Activated CD4-positive, alpha-beta memory T cell treated with anti-CD3 and anti-CD28 coated beads, Interleukin-2, amount 10 ng/mL, durations not matched to agents 7 days and 5 days (primary cell): ENCODE measurements at places on chromosomes 4 and X. TPM values are rescaled to one million over a fixed set of nuclear protein-coding genes. Genes with fewer than 3 reads are reported as not detected.

The FGG gene
- total RNA-seq = not detected

DNA sequence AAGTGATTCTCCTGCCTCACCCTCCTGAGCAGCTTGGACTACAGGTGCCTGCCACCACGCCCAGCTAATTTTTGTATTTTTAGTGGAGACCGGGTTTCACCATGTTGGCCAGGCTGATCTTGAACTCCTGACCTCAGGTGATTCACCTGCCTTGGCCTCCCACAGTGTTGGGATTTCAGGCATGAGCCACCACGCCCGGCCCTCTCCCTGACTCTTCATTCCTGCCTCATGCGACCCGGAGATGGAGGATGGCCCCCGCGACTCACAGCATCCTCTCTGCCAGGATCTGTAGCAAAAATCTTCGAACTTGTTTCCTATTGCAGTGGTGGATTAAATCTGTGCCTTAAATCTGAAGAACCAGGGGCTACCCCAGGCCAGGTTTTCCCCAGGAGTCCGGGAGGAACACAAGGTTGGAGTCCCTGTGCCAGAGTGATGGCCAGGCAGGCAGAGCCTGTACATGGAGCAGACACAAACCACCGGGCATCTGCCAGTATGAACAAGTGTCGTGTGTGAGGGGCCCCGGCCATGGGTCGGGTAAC is 11.5 kb downstream of the CPLX1 start:
- DNase-seq = no peak

- DNase-seq = no peak
These were observed 1443.0 kb downstream of the PCDH7 start for GRCh38 chr4:32163125-32163524.

DNA sequence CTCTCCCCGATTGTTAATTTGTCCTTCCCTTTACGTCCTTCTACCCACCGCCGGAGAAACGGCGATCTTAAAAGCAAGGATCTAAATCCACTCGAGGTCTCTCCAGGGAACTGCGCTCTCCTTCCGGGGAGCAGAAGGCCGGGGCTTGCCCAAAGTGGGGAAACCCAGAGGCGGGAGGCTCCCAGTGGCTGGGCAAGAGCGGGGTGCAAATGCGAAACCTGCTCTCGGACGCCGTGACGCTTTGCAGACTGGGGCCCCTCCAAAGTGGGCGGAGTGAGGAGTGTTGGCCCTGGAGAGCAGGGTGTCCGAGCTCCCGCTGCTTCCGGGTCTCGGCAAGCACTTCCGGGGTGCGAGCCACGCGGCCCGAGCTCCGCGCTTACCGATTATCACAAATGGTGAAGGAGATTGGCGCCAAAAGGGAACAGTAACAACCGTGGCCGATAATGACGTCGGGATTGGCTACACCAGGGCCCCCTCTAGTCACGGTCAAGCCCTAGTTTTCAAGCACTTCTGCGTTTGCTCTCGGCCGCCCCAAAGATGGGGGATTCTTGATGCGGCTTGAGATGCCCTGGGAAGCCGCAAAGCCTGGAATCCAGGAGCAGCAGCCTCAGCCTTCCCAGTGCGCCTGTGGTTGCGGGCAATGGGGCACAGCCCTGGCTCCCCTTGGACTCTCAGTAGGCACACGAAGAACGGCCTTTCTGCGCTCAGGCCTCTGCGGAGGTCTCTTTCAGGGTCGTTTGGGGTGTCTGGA is 29.0 kb downstream of the HAND2 start:
- DNase-seq = no peak
